Kidney tubule cell (primary cell): ENCODE measurements at places on chromosomes 12 and 14.

- no peak for DNase-seq
Observed at GRCh38 chr14:99383472-99384449, 96.9 kb downstream of the SETD3 start.

GRCh38 chr14:68848253-68848652 is 55.4 kb upstream of the ZFP36L1 start:
- no peak for DNase-seq

GRCh38 chr14:60505448-60505847 is 3.5 kb upstream of the SIX6 start:
- no peak for DNase-seq

- DNase-seq: no peak
Observed at GRCh38 chr12:89189448-89189847, 162.9 kb downstream of the DUSP6 start.

- no peak for DNase-seq
Observed at GRCh38 chr14:55233591-55233990, 37.6 kb upstream of the FBXO34 start.

DNA sequence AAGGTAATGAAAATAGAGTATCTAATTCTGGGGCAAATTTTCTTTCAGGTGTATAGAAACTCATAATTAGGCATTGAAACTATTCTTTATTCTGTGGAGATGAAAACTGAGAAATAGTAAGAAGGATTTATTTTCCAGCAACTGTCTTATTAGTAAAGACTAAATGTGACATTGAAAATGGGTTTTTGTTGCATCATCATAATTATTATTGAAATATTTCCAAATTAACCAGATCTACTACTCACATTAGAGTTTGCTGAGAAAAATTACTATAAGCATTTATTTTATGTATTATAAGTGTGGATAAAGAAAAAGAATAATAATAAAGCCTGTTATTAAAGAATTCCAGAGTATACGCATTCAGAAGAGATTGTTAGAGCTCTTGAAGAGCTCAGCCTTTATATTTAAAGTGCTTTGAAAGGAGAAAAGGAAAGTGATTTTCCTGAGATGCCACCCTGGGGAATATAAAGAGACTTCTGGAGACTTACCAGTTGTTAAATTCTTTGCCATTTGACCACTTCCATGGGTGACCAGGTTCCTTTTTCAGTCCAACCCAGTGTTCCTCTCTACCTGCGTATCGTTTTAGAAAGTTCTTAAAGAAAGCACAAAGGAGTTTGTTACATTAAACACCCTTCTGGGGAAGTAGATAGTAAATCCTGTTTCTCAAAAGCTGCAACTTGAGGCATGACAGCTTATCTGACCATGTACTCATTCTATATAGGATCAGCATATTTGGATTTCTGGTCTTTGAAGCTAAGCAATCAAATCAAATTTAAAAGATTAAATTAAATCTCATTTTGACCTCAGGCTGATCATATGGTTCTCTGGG is 6.4 kb downstream of the CD69 start:
- DNase-seq: no peak
